Left cardiac atrium (tissue), 4 donors: ENCODE measurements at places on chromosomes 11 and 22. TPM values are rescaled to one million over a fixed set of nuclear protein-coding genes. Genes with fewer than 3 reads are reported as not detected.

IGF2 gene
- total RNA-seq: 114 TPM

SSTR3 gene
- not detected for total RNA-seq

ST3GAL4 gene
- total RNA-seq: 109 TPM

TSGA10IP gene
- total RNA-seq: not detected

SYT8 gene
- not detected for total RNA-seq

SMIM35 gene
- not detected for total RNA-seq

CD3D gene
- total RNA-seq: 0.86 TPM

RFPL3 gene
- not detected for total RNA-seq

KDM4E gene
- not detected for total RNA-seq

CCDC188 gene
- 0.62 TPM for total RNA-seq

PNPLA3 gene
- 5.2 TPM for total RNA-seq

TMEM134 gene
- 50.5 TPM for total RNA-seq

XKR3 gene
- not detected for total RNA-seq

PLAAT5 gene
- 15.8 TPM for total RNA-seq
